ENCODE measurements at places on chromosomes 2 and 18. TPM values are rescaled to one million over a fixed set of nuclear protein-coding genes. Genes with fewer than 3 reads are reported as not detected.

MREG gene
- total RNA-seq: 7.5 TPM

CENPA gene
- total RNA-seq: 2.2 TPM

PLGLB1 gene
- 1.8 TPM for total RNA-seq

DNAH6 gene
- total RNA-seq: 0.32 TPM

GNLY gene
- not detected for total RNA-seq

KCNK3 gene
- 3.0 TPM for total RNA-seq

SCYGR4 gene
- total RNA-seq: not detected

PPP1R7 gene
- 39.4 TPM for total RNA-seq

TMEM247 gene
- total RNA-seq: not detected

LINC00305 gene
- not detected for total RNA-seq

NFE2L2 gene
- total RNA-seq: 55.2 TPM

PTPRM gene
- total RNA-seq: 114 TPM

CXCR4 gene
- not detected for total RNA-seq

RAD51AP2 gene
- total RNA-seq: not detected

Measured in hair follicle dermal papilla cell (primary cell).